SJSA1 (cell line): ENCODE measurements at places on chromosomes 2 and 18.

- no peak for DNase-seq
Observed at GRCh38 chr18:79019881-79020280, 40.3 kb downstream of the SALL3 start.

DNA sequence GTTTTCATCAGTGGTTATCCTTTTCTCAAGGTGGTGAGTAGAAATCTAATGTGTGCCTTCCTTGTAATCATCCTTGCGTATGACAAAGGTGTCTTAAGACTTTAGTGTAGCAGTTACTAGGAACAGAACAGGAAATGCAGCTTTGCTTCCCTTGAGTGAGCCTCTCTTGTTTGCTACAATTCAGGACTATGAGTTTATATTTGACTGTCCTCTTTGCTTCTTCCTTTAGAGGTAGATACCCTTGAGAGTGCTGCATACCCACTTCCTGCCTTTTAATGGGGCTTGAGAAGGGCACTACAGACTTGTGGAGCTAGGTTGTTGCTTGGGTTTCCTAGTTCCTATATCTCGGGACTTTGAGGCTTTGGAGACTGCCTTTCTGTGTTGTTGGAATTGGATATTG lies 3.8 kb downstream of the KCNJ13 start:
- no peak for DNase-seq

GRCh38 chr2:44200011-44200410 lies 31.3 kb downstream of the PPM1B start:
- no peak for DNase-seq

GRCh38 chr2:8509621-8510020 lies 172.2 kb upstream of the ID2 start:
- DNase-seq: no peak

DNA sequence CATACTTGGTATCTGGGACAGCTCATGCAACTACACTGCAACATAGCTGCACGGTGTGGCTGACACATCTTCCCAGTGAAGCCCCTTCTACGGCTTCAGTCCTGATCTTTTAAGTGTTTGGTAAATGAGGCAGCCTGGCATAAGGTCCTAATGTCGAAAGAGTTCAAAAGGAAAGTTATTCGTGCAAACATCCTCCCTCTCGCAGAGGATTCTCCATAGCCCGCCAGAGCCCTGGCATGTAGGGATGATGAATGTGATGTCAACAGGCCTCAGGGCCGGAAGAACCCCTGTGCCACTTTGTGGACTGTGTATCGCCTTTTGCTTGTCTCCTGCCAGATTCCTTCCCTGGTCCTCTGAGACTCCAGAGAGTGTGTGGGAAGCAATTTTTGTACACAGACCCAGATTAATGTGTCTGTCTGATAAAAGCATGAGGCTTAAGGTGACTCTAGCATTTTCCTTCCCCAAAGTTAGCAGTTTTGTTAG lies 88.5 kb downstream of the SOCS6 start:
- DNase-seq: no peak
